LHCN-M2 (cell line): ENCODE measurements at places on chromosomes 12 and 14. TPM values are rescaled to one million over a fixed set of nuclear protein-coding genes. Genes with fewer than 3 reads are reported as not detected.

GRCh38 chr14:42228611-42229010 lies 621.9 kb downstream of the LRFN5 start:
- no peak for DNase-seq

Gene RDH16
- not detected in 2 replicates for total RNA-seq

Gene B3GNT4
- 0.06 TPM in 1 of 2 replicates, not detected in the other for total RNA-seq

DNA sequence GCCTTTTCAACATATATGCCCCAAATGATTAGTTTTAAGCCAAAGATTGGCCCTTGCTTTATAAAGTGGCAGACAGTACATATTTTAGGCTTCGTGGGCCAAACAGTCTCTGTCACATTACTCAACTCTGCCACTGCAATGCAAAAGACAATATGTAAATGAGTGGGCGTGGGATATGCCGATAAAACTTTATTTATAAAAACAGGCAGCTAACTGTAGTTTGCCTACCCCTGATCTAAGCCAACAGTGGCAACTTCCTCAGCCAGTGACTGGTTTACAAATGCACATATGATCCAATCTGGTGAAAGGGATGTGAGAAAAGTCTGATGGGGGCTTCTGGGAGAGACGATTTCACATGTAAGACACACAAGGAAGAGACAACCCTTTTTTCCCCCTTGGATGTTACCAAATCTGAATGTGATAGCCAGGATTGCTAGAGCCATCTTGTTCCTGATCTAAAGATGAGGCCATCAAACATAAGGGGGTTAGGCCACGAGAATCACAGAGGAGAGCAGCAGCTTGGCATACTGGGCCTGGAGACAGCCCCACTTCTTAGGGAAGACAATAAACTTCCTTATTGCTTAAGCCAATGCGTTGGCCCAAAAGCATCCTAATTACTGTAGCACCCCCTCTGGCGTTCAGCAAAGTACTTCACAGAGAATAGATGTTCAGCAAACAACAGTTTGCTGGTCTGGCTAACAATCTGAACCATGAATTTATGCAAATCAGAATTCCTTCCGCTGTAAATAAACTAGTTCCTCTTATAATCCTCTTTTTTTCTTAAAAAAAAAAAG lies 75.2 kb upstream of the TMCC3 start:
- peak; percentile 36 for DNase-seq

DNA sequence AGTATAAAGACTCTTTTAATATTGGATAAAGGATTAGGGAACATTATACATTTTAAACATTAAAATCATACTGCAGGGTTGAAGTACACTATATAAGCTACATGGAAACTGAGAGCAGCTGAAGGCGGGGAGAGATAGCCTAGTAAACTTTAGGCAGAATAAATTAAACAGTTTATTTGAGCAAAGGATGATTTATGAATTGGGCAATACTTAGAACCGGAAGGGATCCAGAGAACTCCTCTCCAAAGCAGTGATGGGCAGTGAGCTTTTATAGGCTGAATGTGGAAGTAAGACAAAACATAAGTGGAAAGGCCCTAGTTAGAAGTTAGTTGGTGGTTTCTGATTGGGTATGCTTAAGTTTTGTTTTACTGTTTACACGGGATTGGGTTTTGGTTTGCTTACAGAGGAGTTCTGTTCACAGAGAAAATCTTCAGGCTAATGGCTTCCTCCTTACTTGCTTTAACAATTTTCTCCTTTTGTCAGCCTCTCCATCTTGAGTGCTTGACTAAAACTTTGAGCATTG lies 18.9 kb downstream of the LEMD3 start:
- no peak for DNase-seq

Gene SLCO1B1
- total RNA-seq: not detected in 2 replicates

Gene NXPH4
- total RNA-seq: 1.2 and 1.4 TPM in 2 replicates

GRCh38 chr14:98950353-98950895 lies 321.6 kb downstream of the BCL11B start:
- DNase-seq: no peak

- DNase-seq: no peak
Observed at GRCh38 chr12:3672113-3672509, 80.8 kb downstream of the CRACR2A start.

- peak; percentile 19 for DNase-seq
Observed at GRCh38 chr12:116642683-116643082, 83.5 kb downstream of the MAP1LC3B2 start.

Gene FOXN4
- total RNA-seq: not detected in 2 replicates
